ENCODE measurements at places on chromosomes 1 and 21.

GRCh38 chr1:65882076-65882475, 89.4 kb downstream of the PDE4B start:
- DNase-seq = no peak

GRCh38 chr1:221573756-221574155, 168.1 kb downstream of the DUSP10 start:
- DNase-seq = no peak

GRCh38 chr1:6438047-6438525, 13.5 kb downstream of the ESPN start:
- peak; percentile 73 for DNase-seq

DNA sequence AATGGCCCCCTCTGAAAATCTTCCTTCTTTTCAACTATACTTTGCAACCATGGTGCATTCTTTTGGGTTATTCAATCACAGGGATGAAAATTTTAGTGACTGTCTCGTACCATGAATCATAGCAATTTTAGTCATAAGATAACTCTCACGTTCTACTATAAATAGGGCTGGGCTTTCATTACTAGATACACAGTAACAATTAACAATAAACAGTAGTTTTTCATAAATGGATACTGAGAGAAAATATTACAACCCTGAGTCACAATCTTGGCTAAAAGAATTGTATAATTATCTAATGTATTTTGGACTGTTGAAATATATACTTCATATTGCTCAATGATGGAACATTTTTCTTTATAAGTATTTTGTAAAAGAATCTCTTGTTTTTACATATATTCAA, 96.1 kb downstream of the TEX35 start:
- DNase-seq = no peak

GRCh38 chr1:55955016-55955621, 624.2 kb downstream of the PLPP3 start:
- no peak for DNase-seq

DNA sequence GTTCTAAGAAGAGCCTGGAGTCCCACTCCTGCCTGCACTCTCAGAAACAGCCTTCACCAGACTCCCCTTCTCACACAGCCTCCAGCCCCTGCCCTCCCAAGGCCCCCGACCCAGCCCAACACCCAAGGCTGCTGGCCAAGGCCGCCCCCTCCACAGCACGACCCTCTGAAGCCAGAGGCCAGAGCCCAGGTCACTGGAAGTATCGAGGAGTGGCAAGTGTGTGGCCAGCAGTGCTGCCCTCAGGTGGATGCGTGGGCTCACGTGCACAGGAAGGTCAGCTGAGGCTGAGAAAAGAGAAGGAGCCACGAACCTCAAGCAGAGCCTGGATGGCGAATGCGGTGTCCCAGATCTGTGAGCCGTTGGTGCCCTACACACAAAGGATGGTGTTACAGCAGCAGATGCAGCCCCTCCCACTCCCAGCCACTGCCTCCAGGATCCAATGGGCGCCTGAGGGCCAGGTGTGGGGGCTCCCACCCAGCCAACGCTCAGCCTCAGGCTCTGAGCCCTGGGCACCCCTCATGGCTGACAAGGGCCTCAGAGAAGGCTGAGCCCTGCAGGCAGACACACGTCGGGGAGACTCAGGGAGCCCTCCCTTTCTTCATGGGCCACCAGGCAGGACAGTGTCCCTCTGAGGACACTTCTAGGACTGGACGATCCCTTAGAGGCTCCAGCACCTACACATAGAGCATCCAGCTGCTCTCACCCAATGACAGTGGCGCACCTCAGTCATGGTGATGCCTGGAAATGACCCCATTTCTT, 18.0 kb downstream of the LSS start:
- DNase-seq = no peak

DNA sequence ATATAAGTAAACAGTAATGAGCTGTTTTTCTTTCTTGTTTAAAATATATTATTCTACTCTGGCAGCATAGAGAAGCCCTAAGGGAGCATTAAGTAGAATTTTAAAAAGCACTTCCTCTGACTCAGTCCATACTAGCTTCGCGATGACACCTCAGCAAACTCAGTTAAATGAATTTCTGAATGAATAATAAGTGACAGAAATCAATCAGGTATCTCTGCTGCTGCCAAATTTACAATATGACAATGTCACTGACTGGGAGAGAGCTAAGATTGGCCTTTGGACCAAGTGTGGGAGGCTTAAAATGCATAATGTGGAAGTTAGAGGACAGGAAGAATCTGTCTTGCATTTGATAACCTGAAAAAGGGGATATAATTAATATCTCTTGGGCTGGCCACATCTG, 296.1 kb downstream of the HHIPL2 start:
- DNase-seq = no peak

DNA sequence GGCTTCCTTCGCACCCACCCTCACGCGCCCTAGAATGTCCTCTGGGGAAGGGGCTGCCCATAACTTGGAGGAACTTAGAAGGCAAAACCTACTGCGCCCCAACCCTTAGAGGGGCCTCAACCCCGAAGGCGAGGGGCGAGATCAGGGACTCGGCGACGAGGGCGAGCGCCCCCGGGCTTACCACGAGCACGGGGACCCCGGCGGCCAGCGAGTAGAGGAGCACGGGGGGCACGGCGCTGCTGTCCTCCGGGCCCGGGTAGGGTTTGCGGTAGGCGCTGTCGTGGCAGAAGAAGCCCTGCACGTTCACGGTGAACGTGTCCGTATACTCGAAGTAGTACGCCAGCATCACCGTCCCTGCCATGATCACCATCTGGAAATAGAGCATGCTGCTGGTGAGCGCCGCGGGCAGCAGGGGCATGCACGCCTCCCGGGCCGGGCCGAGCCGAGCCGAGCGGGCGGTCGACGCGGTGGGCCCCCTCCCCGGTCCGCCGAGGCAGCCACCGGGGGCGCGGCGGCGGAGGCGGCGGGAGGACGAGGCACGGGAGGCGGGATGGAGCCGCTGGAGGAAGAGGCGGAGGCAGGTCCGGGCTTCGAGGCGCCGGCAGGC, 304 bp downstream of the PLPPR5 start:
- peak; percentile 30 for DNase-seq

DNA sequence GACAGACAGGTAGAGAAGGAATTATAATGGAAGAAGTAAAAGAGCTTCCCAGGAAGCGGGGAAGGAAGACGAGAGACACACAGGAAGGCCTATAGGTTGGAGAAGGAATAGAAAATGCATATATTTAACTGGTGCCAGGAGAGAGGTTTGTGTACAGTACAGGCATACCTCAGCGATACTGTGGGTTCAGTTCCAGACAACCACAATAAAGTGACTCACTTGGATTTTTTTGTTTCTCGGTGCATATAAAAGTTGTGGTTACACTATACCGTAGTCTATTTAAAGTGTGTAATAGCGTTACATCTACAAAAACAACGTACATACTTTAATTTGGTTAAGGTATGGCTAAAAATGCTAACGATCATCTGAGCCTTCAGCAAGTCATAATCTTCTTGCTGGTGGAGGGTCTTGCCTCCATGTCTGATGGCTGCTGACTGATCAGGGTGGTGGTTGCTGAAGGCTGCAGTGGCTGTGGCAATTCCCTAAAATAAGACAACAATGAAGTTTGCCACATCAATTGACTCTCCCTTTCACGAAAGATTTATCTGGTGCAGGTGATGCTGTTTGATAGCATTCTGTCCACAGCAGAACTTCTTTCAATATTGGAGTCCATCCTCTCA, 16.0 kb downstream of the YARS1 start:
- peak; percentile 39 for DNase-seq

- no peak for DNase-seq
Measured at GRCh38 chr1:39047374-39048229, 21.5 kb downstream of the NDUFS5 start.

- no peak for DNase-seq
Measured at GRCh38 chr1:23475641-23476040, 8.3 kb downstream of the ASAP3 start.

- no peak for DNase-seq
Measured at GRCh38 chr21:25961042-25961441, 209.5 kb downstream of the APP start.

DNA sequence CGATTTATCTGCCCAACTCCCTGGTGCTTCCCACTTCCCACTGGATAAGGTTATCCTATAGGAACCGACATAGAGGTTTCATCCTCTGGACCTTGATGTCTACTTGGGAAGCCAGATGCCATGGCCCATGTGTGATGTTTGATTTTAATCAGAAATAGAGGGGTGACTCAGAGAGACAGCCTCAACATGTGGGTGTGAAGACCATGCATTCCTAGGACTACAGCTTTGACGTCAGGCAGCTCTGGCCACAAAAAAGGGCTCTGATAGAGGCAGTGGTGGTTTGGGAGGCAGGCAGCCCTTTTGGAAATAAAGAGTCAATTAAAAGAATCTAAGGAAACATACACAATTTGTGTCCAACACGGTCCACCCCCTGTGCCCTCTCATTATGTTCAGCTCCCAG, 5.2 kb upstream of the SH2D2A start:
- no peak for DNase-seq

- no peak for DNase-seq
Measured at GRCh38 chr1:91527266-91527765, 26.7 kb downstream of the CDC7 start.
